Activated CD4-positive, alpha-beta T cell treated with anti-CD3 and anti-CD28 coated beads, Interleukin-2, amount 10 ng/mL, durations not matched to agents 7 days and 5 days (primary cell): ENCODE measurements at places on chromosomes 16 and 17. TPM values are rescaled to one million over a fixed set of nuclear protein-coding genes. Genes with fewer than 3 reads are reported as not detected.
A peak's percentile ranks its signal among the peaks of the same experiment; 100 is the strongest.

GRCh38 chr17:43373356-43373755 lies 25.4 kb upstream of the ARL4D start:
- H3K27me3 ChIP-seq: no peaks in the 10 kb centered on the region
- no peak overlapping the region for H3K27ac ChIP-seq
- no peak for DNase-seq
- H3K4me1 ChIP-seq: peaks cover 34% of the 10 kb centered on the region
- peaks cover 2% of the 10 kb centered on the region for H3K36me3 ChIP-seq

GRCh38 chr17:6497496-6498221 lies 53.4 kb downstream of the PIMREG start:
- no peak for DNase-seq
- H3K27ac ChIP-seq: no peak overlapping the region
- H3K36me3 ChIP-seq: no peaks in the 10 kb centered on the region
- no peak overlapping the region for H3K4me3 ChIP-seq

- no peaks in the 10 kb centered on the region for H3K27me3 ChIP-seq
- H3K36me3 ChIP-seq: peaks cover 11% of the 10 kb centered on the region
- peak; percentile 90 for DNase-seq
- no peak overlapping the region for H3K27ac ChIP-seq
- H3K4me1 ChIP-seq: peaks cover 36% of the 10 kb centered on the region
Measured at GRCh38 chr17:8153957-8154607, 1.9 kb upstream of the PER1 start.

The TNRC6A gene
- 49.3 TPM for total RNA-seq

The CFAP119 gene
- total RNA-seq: 3.0 TPM

The RHOT1 gene
- 33.6 TPM for total RNA-seq

The SLC13A2 gene
- not detected for total RNA-seq
